ENCODE measurements at places on chromosomes 5 and 9. TPM values are rescaled to one million over a fixed set of nuclear protein-coding genes. Genes with fewer than 3 reads are reported as not detected.

DNA sequence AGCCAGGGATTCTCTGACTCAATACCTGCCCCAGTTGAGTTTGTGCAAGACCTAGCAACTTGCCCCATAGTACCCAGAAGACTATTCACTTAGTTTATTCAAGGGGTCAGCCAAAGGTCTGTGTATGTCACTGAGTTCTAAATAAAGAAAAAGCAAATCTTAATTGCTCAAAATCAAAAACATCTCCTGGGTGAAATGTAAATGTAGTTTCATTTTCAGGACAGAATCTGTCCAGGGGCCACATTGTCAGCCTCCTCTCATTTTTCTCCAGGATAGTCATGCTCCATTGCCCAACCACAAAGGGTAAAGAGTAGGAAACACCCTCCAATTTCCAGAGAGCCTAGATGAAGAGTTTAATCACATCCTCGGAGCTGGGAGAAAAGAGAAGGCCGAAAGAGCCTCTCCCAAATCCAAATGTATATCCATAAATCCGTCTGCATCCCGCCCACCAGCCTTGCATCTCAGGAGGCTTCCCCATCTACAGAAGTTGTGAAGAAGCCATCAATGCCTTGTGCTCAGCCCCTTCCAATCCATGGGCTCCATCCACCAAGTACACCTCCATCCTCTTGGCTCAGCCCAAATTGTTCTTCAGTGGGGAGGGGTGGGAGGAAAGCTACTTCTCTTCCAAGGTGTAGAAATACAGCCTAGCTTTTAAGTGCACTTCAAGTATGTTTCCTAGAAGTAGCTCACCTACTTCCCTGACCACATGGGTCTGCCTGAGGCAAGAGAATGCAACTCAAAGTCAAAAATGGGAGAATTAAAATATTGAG, 26.9 kb downstream of the ADAM19 start:
- DNase-seq = no peak

GRCh38 chr9:7300484-7300883, 499.1 kb downstream of the DMAC1 start:
- no peak for DNase-seq

GCNT4 gene
- total RNA-seq = 5.1 TPM

ANKRD20A1 gene
- 0.34 TPM for total RNA-seq

GRCh38 chr5:33563530-33563929, 122.8 kb downstream of the TARS1 start:
- no peak for DNase-seq

TAF11L5 gene
- not detected for total RNA-seq

TMEM215 gene
- total RNA-seq = not detected

PRRX2 gene
- not detected for total RNA-seq

DNA sequence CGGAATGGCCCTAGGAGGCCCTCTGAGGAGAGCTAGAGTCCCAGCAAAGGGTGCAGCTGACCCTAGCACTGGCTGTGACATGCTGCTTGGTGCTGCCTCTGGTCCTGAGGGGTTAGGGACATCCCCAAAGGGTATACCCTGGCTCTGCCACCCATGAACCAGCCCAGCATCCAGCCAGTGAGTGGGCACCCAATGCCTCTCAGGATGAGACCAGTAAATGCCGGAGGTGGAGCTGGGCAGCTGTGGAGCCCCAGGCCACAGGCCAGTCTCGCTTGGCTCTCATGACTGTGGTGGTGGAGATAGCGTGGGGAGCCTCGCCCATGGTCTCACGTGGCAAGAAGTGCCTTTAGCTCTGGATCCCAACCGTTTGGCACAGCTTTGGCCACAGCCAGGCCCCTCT, 3.7 kb upstream of the CEL start:
- no peak for DNase-seq

GRCh38 chr5:142063878-142064331, 44.7 kb upstream of the NDFIP1 start:
- peak; percentile 46 for DNase-seq

DNA sequence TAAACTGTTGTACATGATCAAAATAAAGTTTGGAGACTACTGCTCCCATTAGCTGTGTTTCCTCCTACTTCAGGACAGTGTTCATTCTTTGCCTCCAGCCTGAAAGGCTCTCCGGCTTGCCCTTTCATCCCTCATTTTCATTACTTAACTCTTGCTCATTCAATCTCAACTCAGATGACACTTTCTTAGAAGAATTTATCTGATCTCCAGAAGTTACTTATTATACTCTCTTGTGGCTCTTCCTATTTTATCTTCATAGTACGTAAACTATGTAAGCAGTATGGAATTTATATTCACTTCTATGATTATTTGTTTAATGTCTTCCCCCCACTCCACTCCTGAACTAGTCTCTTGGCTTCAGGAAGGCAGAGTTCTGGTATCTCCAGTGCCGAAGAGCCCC, 1737.9 kb upstream of the C9orf72 start:
- no peak for DNase-seq

MLANA gene
- not detected for total RNA-seq

DNA sequence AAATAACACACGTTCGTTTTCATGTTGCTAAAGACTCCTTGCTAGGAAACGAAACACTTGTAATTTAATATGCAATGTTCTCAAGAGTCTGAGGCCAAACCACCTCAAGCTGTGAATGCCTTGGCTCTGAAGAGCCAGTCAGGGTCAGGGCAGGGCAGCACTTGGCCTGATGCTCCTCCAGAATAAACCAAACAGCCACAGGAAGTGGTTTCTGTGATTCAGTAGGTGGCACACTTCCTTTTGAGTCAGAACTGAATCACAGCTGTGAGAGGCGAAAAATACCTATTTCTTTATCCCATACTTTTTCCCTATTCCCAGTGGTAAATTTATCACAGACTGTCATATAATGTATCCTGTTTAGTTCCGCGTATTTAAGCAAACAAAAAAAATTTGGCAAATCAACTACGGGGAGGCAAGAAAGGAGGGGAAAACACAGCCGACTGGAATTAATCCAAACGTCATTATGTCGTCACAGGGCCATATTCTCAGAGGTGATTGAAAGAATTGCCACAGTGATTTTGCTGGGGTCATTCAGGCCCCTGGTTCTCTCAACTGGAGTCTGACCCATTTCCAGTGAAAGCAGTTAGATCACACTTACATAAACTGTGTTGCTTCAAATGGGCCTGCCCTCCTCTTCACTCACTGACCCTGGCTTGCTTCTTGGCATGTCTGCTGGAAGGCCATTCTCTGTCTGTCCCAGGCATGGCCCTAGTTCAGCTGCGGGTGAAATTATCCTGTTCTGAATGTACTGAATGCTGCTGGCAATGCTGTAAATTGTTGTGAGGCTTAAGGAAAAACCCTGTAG, 71.2 kb downstream of the ARRDC3 start:
- DNase-seq = peak; percentile 64

DNA sequence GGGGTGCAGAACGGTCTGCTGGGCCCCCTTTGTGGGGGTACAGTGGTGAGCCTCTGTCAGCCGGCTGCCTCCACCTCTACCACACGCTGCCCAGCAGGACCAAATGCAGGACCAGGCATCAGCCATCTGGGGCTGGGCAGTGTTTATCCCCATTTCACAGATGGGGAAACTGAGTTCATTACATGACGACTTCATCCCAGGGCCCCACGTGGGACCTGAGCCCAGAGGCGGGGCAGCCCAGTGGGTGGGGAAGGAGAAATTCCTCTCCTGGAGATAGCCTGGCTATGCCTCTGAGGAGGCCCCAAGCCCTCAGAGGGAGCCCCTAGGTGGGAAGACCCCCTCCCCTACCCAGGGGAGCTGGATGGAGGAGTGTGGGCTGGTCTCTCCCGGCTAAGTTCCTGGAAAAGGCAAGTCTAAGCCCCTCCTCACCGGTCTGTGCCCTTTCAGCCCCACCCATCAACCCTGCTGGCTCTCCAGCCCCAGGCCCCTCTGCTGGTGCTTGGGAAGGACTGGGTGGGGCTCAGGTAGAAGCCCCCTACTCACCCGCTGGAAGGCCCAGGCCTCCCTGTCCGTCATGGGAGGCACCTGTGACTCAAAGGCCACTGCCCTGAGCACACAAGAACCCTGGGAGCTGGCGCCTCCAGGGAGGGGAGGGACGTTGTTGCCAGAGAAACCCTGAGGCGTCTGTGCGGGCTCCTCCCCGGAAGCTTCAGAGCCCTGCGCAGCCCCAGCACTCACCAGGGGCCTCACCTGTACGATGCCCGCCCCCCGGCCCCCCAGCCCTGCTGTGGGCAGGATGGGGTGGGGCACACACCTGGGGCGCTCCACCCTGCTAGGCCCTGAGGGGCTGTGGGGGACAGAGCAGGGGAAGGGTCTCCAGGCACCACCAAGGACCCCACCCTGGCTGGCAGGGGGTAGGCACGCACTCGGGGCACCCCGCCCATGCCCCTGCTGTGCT, 7.4 kb upstream of the CCDC187 start:
- DNase-seq = no peak

THBS4 gene
- 0.31 TPM for total RNA-seq

IL13 gene
- 0.50 TPM for total RNA-seq

ENTPD2 gene
- total RNA-seq = not detected

CCL27 gene
- not detected for total RNA-seq

GRCh38 chr9:37035648-37036370, 1.7 kb upstream of the PAX5 start:
- DNase-seq = peak; percentile 17

FRRS1L gene
- not detected for total RNA-seq

DNA sequence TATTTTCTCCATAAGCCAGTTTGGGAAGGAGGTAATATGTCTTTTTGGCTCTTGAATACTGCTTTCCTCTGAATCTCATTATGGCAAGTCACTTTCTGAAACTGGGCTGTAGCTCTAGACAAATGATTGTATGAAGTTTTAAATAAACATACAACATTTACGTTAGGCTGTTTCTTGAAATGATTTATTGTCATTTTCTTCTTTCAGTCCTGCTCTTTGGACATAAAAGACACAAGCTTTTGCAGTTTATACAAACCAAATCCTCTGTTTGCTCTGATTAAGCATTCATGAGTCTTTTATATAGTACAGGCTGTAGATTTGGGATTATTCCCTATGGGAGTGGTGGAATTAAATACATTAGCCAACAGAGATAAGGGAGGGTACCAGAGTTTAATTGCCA, 139.7 kb downstream of the CEP120 start:
- no peak for DNase-seq

SLC25A2 gene
- total RNA-seq = 0.27 TPM

- DNase-seq = no peak
Measured at GRCh38 chr5:71954329-71954728, 152.9 kb upstream of the MAP1B start.

GRCh38 chr9:107119735-107120134, 163.3 kb upstream of the RAD23B start:
- no peak for DNase-seq

- DNase-seq = no peak
Measured at GRCh38 chr5:96209829-96210228, 223.2 kb downstream of the PCSK1 start.

GRCh38 chr5:109898269-109899162, 208.8 kb downstream of the MAN2A1 start:
- no peak for DNase-seq

- no peak for DNase-seq
Measured at GRCh38 chr5:102796009-102796408, 40.9 kb downstream of the PAM start.

PCDHGA9 gene
- 0.16 TPM for total RNA-seq

- no peak for DNase-seq
Measured at GRCh38 chr5:90438100-90438499, 28.5 kb upstream of the CETN3 start.

- DNase-seq = no peak
Measured at GRCh38 chr5:176531902-176532493, 5.2 kb downstream of the RNF44 start.

DNA sequence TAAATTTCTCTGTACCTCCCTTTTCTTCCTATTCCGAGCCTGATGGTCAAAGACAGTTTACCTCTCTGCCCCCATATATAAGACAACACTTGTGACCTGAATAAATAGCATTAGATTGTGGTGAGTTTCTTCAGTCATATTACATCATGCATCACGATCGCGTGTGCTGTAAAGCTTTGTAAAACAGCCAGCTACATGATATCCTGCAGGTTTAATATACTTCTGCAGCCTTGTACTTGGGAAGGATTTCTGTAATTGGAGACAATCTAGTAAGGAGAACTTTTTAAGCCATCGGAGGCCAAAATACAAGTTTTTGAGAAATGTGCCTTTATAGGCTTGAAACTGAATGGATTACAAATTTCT, 711.8 kb upstream of the WWC1 start:
- no peak for DNase-seq

GRCh38 chr9:129611307-129611800, 9.5 kb downstream of the C9orf50 start:
- no peak for DNase-seq

DNA sequence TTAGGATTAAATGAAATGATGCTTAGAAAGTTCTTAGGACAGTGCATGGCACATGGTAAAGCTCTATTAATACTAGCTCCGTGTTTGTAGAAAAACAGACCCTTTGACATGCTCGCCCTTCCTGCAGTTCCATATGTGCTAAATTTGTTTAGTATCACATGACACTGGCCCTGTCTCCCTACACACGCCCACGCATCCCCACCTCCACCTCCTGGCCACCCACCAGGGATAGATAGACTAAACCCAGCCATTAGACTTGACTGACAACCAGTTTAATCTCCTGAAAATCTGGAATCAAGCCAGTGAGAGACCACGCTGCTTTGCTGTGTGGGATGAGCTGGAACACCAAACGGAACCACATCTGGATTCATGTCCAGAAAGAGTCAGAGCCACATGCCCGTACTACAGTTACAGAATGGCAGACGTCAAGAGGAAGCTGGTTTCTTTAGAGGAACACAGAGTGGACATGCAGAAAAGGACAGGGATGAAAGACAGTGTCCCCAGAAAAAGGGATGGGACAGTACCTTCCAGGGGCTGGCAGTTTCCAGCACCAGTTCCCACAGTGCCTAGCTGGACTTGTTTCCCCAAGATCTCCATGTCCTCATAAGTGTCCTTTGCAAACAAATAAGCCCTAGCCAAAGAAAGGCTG, 186.1 kb downstream of the PDZD2 start:
- no peak for DNase-seq

DNA sequence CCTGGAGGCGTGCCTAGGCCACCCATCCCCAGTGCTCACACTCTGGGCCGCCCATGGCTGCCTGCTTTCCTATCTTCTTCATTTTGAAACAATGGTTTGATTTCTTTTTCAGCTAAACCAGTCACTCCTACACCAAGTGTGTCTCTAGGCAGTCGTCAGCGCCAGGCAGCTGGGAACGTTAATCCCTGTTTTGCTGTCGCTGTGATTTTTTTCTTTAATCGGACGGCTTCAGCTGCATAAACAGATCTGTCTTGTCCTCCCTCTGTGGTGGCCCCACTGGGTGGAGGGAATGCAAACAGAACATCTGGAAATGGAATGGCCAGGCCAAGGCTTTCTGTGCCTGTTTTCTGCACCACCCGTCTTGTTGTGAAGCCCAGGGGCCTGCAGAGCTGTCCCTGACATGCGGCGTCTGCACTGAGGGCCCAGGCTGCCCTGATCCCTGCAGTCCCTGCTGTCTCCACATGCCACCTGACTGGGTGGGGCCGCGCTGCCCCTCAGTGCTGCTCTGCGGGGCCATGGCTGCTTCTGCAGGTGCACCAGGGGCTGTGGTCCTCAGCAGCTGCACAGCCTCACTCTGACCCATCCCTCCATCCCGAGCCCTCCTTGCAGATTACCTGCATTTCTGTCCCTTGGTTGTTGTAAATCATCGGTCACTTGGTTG, 51.5 kb downstream of the WNK2 start:
- DNase-seq = no peak
